ENCODE measurements at places on chromosomes 5 and 9.

- H3K36me3 ChIP-seq = no peaks in the 10 kb centered on the region
- no peaks in the 10 kb centered on the region for H3K27me3 ChIP-seq
- no peak overlapping the region for H3K27ac ChIP-seq
- no peak overlapping the region for H3K4me3 ChIP-seq
- no peak for DNase-seq
Measured at GRCh38 chr5:74390306-74390637, 250.3 kb downstream of the ENC1 start.

GRCh38 chr9:19193029-19193324 lies 37.5 kb upstream of the DENND4C start:
- no peak overlapping the region for H3K27ac ChIP-seq
- H3K36me3 ChIP-seq = no peaks in the 10 kb centered on the region
- no peak for DNase-seq

GRCh38 chr9:101317735-101318134 lies 67.1 kb downstream of the BAAT start:
- H3K27me3 ChIP-seq = no peaks in the 10 kb centered on the region
- H3K36me3 ChIP-seq = no peaks in the 10 kb centered on the region
- no peaks in the 10 kb centered on the region for H3K4me1 ChIP-seq
- no peak overlapping the region for H3K4me3 ChIP-seq

DNA sequence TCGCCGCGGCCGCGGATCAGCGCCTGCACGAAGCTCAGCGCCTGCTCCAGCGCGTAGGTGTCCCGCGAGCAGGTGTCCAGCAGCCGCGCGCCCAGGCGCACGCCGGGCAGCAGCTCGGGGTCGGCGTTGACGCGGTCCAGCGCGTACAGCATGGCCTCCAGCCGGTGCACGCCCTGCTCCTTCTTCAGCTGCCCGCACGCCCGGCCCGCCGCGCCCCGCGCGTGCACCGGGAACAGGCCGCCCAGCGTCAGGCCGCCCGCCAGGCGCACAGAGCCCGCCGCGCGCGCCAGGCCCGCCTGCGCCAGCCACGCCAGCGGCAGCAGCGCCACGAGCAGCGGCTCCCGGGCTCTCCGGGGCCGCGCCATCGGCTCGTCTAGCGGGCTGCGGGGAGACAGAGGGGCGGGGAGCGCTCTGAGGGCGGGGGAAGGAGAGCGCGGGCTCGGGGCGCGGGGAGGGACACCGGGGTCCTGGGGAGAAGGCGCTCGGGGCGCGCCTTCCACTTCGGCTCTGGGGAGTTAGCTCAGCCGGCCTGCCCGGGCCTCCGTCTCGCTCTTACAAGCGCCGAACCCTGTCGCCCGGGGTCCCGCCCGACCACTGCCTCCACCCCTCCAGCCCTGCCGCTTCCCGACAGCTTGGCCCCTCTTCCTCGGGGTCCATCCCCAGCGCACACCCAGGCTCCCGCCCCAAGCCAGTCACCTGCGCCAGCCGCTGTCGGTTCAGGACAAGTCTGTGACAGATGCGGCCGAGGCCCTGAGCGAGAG lies at the start of gene GRM6:
Gene GRM6, minus strand, starts transcription at position 741 of the 761 bp plus-strand sequence. Its CDS starts 376 bp downstream, at position 365.
- no peaks in the 10 kb centered on the region for H3K36me3 ChIP-seq
- no peak within 1 kb of the TSS for H3K27ac ChIP-seq
- no peak within 1 kb of the TSS for H3K4me3 ChIP-seq
- peaks cover 7% of the 10 kb centered on the region for H3K27me3 ChIP-seq
- no peaks in the 10 kb centered on the region for H3K4me1 ChIP-seq
